Stimulated activated CD8-positive, alpha-beta memory T cell treated with anti-CD3 and anti-CD28 coated beads, Interleukin-15, amount 100 ng/mL, for 48 hours (primary cell): ENCODE measurements at places on chromosomes 13 and 19.
A peak's percentile ranks its signal among the peaks of the same experiment; 100 is the strongest.

GRCh38 chr13:91805605-91806004 is 407.2 kb downstream of the GPC5 start:
- DNase-seq: no peak

GRCh38 chr13:110150384-110151101 is 156.4 kb downstream of the COL4A1 start:
- no peak for DNase-seq

- DNase-seq: no peak
Measured at GRCh38 chr13:23433171-23434153, at the start of gene SACS. SACS (minus strand) TSS chr13:23433702; CDS start chr13:23411239, 22,463 bp downstream.

DNA sequence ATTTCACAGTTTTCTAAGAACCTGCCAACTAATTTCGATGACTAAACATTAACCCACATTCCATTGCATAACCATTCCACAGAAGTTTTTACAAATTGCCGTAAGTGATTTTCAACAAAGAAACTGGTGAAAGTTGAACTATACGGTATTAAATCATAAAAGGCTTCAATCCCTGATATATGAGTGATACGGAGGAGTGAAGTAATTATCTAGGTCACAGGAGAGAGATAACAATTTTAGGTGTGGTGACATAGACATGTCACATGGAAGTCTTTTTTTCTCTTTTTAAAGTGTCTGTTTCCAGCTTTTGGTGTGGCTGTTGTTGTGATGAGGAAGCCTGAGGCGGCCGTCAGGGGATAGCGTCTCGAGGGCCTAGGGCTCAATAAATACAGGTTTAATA is 29.4 kb downstream of the TBC1D4 start:
- DNase-seq: no peak

GRCh38 chr13:30804474-30804873 is 69.1 kb downstream of the ALOX5AP start:
- DNase-seq: no peak

- no peak for DNase-seq
Measured at GRCh38 chr13:110046811-110047210, 260.1 kb downstream of the COL4A1 start.

DNA sequence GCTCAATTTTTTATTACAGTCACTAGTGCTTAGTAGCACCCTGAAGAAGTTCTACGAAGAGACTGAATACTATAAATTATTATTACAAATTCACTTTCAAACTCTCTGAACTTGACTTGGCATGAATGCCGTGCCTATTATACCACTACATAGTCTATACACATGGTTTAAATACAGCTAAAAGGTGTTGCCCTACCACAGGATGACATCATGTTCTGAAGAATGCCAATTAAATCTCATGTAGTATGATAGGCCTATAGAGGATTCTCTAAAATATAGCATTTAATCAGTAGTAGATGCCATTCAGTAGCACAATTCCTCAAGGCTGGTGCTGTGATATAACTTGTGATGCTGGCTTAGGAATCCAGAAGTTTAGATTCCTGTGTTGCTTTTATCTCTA is 16.7 kb upstream of the POSTN start:
- DNase-seq: no peak

- DNase-seq: no peak
Measured at GRCh38 chr13:63308549-63309165, 1893.0 kb upstream of the PCDH20 start.

DNA sequence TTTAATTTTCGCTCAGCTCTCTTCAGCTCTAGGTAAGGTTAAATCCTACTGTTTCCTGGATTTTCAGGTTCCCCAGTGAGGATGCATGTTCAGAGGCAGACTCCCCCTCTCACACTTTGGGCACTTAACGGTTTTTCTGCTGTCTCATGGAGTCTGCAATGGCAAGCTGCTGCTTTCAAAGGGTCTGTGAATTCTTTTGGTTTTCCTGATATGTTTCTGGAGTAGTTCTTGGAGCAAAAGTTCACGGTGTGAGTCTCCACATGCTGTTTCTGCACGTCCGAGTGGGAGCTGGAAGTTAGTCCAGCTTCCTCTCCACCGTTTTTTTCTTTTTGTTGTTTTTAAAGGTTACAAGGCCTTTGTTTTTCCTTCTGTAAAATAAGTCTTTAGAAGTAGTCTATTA is 35.4 kb downstream of the DNAJC15 start:
- DNase-seq: no peak

DNA sequence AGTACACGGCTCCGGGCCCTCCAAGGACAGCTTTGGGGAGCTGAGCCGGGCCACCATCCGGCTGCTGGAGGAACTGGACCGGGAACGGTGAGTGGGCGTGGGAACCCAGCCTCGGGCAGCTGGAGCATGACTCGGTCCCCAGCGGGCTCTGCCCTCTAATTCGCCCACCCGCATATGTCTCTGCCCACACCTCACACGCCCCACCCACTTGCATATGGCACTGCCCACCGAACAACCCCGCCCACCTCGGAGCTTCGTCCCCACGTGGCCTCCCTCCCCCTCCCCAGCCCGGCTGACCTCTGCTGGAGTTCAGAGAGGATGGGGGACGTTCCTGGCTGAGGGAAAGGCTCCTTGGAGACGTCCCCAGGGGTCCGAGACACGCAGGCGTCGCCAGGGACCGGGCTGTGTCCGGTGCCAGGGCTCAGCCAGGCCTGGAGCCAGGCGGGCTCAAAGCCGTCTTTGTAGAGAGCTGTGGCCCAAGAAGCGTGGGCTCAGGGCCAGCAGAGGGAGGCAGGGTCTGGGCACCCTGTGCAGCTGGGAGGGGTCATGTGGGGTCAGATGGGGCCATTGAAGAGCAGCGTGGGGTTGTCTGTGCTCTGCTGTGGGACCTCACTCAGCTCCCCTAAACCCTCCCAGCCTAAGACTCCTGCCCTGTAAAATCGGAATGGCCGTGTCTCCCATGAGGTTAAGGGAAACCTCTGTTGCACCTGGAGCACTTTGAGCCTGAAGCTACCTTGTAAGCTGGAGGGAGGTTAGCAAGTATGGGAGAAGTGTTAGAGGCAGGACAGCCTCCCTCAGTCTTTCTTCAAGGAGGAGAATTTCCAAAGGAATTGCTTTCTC is 3.8 kb downstream of the APC2 start:
- no peak for DNase-seq

- peak; percentile 16 for DNase-seq
Measured at GRCh38 chr19:38831142-38831605, 420 bp downstream of the ECH1 start.

- DNase-seq: no peak
Measured at GRCh38 chr19:16347706-16348105, 23.1 kb downstream of the KLF2 start.

DNA sequence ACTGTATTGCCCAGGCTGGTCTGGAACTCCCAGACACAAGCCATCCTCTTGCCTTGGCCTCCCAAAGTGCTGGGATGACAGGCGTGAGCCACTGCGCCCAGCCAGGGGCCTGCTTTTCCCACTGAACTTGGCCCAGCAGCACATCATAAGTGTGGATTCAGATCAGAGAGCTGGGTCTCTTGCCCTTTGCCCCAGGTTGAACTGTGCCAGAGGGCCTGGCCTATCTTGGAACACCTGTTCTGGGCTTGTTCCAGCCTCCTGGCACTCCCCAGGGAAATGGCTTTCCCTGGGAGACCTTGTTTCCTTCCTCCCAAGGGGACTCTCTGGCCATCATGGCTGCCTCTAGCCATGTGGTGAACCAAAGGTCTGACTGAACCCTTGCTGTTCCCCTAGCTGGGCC is 3.4 kb downstream of the CC2D1A start:
- no peak for DNase-seq

- DNase-seq: no peak
Measured at GRCh38 chr13:43432958-43433357, 353.8 kb downstream of the ENOX1 start.
